Stimulated activated CD8-positive, alpha-beta memory T cell treated with anti-CD3 and anti-CD28 coated beads, Interleukin-4, amount 100 ng/mL, for 4 hours (primary cell): ENCODE measurements at places on chromosomes 6 and 20.

DNA sequence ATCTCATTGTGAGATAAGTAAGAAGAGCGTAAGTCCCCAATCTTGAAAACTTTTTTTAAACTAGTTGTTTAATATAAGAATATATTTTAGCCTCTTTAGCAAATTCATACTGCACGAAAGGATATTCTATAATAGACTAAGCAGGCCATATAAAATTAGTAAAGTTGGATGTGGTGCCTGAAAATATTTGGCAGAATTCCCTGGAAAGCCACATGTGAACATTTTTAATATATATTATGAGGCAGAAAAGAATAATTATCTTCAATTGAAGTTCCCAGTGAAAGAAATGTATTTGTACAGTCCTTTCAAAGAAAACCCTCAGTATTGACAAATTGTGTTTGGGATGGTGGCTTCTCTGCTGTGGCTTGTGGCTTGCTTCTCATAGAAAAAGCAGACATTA lies 237.5 kb upstream of the JAG1 start:
- no peak for DNase-seq

DNA sequence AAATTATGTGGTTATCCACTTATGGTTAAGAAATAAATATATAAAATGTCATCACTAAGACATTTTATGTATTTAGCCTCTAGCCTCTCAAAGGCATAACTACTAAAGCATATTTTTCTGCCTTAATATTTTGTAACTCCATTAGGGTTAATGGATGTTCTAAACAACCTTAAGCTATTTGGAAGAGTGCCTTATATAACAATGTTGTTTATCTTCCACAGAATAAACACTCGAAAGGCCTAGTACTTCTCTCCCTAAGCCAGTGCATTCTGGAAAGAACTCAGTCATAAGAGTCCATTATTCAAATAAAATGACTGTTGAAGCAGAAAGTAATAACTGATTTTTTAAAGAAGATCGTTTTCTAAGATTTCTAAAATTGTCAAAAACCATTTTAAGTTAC lies 15.0 kb upstream of the PRIM2 start:
- no peak for DNase-seq

- DNase-seq, result no peak
These were observed 162.3 kb downstream of the GRM1 start for GRCh38 chr6:146191166-146191565.

DNA sequence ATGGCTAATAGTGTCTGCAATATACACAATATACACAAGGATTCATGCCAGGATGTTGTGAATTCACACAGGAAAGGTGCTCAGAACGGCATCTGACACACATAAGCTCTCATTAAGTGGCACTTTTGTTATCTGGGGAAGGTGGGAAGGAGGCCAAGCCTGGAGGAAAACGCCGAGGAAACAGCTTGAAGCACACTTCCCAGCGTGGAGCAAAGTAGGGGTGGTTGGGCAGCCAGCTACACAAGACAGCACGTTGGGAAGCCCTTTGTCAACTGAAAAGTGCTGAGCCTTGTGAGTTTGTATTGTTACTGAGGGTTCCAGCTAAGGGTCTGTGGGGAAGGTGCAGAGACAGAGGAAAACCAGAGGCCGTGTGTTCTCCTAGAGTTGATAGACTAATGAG lies 181.0 kb downstream of the ZMYND8 start:
- no peak for DNase-seq

DNA sequence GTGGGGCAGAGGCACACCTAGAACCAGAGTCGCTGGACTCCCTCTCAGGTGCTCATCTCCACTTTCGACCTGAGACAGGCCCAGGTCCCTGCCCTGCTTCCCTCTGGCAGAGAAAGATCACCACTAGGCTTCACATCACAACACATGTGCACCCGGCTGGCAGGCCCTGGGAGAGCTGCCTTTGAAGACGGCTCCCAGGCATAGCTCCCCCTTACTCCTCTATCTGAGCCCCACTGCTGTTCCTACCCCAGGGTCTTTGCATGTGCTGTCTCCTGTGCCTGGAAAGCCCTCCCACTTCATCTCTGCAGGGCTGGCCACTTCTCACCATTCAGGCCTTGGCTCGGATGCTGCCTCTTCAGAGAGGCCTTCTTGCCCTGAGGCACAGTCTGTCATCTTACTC lies 89.2 kb downstream of the NOL4L start:
- no peak for DNase-seq

- DNase-seq, result no peak
These were observed 327.7 kb downstream of the DHX35 start for GRCh38 chr20:39289831-39290230.

- DNase-seq, result no peak
These were observed 26.1 kb upstream of the GABRR1 start for GRCh38 chr6:89243331-89243629.

GRCh38 chr20:14142171-14142570 lies 146.9 kb downstream of the MACROD2 start:
- no peak for DNase-seq

DNA sequence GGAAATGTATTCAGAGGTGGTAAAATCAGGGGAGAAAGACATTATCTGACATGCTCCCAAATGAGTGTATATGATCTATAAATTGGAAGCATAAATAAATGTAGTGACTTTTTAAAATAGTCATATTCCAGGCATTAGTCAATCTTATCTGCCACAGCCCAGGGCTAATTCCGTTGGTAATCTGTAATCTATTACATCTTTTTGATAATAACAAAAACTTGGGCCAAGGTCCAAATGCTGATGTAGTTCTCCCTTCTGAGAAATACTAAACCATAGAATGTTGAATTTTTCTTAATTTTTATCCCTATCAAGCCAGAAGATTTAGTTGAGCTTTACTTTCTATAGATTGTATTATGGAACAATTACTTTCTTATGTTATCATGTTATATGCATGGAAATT lies 1279.8 kb downstream of the EPHA7 start:
- no peak for DNase-seq

- no peak for DNase-seq
These were observed 19.5 kb upstream of the ADGRF1 start for GRCh38 chr6:47061309-47062300.
